ENCODE measurements at places on chromosomes 3 and 15.

GRCh38 chr3:150527464-150528255 is 18.6 kb downstream of the SERP1 start:
- DNase-seq, result no peak

- no peak for DNase-seq
Observed at GRCh38 chr15:74226761-74227540, 9.2 kb upstream of the CCDC33 start.

DNA sequence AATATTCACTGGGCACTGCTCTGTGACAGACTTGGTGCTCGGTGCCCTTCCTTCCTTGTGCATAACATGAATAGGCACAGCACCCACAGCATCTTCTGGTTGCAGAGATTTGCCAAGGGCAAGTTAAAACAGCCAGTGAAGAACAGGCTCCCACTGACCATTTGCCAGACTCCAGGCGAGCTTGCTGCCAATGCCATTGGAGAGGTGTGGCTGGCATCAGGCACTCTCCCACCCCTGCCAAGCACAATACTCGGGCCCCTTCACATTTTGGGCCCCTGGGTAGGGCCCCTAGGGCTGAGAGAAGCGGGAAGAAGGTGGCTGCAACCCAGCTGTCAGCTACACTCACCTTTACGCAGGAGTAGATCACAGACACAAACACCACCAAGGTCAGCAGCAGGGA is 112.1 kb downstream of the SEC22A start:
- no peak for DNase-seq

DNA sequence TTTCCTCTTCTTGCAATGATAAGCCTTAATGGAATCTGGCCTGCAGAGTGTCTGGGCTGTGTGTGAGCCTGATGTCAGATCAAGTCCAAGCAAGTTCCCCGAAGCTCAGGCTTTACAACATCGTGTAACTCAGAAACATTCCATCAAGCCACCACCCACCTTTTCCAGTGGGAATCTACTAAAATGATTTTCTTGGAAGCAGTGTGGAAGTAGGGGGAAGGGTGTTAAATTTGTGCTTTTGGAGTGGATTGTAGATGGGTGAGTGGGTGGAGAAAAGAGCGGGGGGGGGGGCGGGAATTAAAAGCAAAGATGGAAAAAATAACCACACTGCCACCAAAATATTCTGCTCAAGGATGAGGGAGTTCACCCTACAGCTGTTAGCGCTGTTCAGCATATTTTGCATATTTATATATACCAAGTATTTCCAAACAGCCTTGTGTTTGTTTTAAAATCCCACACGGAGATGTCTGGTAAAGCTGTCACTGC is 53.6 kb downstream of the VGLL3 start:
- no peak for DNase-seq

DNA sequence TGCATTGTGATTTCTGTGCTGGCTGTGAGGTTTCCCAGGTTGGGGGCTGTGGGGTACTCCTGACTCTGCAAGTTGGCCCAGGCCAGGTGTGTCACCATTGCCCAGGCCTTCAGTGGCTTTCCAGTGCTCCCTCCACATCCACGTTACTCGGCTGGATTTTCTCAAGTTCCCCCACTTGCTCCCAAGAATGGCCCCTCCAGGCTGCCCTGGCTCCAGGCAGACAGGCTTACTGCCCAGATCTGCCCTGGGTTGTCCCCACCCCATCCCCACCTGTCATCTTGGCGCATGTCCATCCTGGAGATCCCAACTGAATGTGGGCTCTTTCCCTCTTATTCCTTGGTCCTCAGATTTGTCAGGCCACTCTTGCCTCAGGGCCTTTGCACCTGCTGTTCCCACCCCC is 3.6 kb downstream of the APBA2 start:
- no peak for DNase-seq

- DNase-seq, result no peak
Observed at GRCh38 chr15:29114221-29115092, 155.2 kb downstream of the NSMCE3 start.

DNA sequence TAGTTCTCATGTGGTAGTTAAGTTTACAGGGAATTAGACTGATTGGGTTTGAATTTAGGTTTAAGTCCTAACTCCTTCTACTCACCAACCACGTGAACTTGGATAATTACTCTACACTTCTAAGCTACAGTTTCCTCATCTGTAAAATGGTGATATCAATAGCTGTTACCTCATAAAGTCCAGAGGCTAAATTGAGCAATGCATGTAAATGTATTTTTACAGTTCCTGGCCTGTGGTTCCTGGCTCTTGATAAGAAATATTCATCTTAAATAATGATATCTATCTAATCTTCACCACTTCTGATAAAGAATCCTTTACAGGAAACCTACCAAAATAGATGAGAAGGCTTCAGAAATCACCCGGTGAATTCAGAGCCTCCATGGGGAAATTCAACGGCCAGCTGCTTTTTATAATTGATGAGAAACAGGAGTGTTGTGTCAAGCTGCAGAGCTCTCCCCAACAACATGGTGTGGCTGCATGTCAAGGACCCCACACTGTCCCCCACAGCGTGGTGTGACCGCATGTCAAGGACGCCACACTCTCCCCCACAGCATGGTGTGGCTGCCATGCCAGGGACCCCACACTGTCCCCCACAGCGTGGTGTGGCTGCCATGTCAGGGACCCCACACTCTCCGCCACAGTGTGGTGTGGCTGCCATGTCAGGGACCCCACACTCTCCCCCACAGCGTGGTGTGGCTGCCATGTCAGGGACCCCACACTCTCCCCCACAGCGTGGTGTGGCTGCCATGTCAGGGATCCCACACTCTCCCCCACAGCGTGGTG is 80.8 kb upstream of the PEX5L start:
- no peak for DNase-seq

DNA sequence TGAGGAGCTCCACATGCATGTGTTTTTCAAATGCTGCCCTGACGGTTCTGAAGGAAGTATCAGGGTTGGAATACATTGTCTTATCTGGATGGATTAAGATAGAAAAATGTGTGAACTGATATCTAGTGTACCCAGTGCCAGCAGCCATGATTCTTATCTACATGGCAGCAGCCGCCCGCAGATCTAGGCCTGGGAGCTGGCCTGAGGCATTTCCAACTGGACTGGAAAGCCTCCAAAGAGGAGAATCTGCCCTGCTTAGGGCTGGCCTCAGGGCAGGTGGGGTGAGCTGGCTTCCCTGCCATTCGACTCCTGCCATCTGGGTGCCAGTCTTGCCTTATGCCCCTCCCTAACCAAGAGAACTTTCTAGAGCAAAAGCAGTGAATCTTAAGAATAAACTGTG is 125.8 kb downstream of the SSR3 start:
- DNase-seq, result no peak

- DNase-seq, result no peak
Observed at GRCh38 chr3:20316238-20316637, 130.2 kb upstream of the SGO1 start.

DNA sequence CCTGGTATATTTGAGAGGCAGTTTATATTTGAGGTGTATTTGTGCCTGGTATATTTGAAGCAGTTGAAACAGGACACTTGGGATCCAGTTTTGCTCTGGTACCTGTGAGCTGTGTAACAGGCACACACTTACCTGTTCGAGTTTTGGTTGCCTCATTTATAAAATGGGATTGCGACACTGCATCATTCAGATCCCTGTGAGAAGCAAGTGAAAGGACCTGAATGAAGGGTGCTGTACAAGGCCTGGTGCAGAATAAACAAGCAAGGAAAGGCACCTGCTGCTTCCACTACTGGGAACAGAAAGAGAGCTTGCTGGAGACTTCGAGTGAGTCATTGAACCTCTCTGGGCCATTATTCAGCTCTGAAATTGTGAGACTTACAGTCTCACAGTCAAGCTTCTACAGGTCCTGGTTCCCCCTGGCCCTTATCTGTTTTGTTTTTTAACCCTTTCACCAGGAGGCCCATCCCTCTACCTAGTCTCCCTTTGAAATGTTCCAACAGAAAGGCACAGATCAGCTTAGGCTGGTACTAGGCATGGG is 11.5 kb downstream of the FETUB start:
- no peak for DNase-seq

DNA sequence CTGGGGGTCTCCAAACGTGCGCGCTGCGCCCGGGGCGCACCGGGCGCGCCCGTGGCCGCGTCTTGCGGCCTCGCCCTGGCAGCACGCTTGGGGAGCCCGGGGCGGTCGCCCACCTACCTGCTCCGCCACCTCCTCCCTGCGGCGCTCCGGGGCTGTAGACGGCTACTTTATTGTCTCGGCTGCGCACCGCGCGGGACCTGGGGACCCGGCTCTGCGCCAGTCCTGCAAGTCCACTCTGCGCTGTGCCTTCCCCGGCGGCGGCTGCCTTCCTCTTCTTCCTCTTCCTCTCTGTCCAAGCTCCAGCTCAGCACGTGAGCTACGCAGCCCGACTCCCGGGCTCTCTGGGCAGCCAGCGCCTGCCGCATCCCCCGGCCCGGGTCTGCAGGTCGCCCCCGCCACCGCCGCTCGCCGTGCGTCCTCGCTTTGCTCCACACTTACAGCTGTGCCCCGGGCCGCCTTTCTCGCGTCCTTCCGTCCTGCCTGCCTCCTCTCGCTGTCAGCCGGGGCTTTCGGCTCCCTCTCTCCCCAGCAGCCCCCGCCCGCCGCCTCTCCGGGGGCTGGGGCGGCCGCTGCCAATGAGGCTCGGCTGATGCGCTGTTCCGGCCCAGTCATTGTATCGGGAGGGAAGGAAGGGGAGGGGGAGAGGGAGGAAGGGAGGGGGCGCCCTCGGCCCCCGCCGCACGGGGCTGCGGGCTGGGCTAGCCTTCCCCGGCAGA is 156.4 kb upstream of the FRMD4B start:
- no peak for DNase-seq

GRCh38 chr3:33799202-33799551 is 747 bp downstream of the PDCD6IP start:
- DNase-seq, result no peak

DNA sequence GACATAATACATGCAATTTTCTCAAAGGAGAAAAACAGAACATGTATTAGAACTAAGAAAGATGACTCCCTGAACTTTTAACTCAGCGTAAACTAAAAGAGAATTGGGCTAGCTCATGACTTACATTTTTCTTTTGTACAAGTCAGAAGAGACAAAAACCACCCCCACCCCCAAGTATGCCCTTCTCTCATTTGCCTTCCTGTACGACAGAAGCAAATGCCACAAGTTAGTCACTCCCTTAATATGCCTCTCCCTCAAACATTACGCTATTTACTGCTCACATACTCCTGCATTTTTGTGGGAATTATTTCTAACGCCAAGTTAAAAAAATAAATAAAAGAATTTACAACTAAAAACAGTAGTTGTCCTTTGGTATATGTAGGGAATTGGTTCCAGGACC is 22.0 kb downstream of the CPEB1 start:
- no peak for DNase-seq

All from CD4-positive, alpha-beta T cell treated with Interleukin-6 at 100 ng/mL for 8 hours (primary cell).